Glomerular endothelial cell (primary cell): ENCODE measurements at places on chromosomes 13 and 19.

DNA sequence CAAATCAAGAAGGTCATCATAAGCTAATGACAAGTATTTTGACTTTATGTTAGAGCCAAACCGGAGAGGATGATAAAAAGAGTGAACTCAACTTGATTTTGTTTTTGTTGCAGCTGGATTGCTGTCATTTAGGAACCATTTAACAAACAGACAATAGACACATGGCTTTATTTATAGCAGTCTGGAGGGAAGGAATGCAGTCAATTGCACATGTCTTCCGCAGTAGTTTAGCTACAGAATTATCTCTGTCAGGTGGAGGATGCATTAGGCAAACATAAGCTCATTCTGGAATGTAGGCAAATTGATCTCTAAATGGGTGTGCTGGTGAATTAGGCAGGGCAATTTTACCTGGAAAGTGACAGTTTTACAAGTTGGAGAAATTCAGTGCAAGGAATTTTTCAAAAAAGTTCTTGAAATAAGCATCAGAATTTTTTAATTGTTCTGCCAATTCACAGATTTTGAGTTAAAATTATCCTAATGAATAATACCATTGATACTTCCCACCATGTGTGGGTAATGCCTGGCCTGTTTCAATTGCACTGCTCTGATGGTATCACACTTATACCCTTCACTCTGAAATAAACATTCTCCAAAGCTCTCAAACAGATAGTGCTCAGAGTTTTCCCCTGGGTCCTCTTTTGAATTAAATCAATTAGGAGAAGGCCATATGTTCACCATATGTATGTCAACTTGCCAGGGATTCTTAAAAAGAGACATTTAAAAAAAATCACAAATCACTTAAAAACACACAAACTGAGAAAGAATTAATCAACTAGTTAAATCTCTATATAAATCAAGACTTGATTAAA lies 318.3 kb downstream of the NDFIP2 start:
- no peak for DNase-seq

DNA sequence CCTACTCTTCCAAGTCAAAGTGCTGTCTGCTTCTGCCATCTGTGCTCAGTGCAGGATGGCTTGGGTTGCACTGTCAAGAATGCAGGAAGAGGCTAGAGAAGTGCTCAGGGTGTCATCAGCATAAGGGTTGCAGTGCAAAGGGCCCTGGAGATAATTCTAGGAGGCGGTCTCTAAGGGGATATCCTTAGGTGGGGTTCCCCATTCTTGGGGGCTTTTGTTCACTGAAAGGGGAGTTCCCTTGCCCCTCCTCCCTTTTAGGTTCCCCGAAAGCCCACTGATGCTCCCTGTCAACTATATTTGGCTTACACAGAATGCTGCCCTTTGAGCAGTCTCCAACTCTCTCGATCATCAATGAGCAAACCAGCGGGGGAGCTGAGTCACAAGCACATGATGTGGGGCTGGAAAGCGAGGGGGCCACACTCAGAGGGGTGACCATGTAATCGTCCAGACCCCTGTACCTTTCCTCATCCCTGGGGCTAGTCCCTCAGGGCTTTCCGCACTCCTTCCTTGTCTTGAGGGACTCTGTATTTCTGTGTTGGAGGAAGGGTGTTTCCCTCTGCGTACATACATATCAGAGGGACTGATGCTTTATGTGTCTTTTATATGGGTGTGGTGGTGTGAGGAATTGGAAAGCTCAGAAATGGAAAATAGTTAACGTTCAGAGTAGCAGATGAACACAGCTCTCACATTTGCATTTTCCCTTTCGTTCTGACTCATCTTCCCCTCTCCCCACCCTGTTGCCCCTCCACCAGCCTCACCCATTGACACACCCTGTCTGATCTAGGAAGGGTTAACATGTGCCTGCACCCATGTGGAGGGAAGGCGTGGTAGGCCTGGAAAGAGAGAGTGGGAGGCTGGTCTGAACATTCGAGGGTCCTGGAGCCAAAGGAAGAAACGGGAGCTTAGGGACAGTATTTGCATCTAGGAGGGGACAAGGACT lies 6.7 kb downstream of the ZBTB32 start:
- no peak for DNase-seq

DNA sequence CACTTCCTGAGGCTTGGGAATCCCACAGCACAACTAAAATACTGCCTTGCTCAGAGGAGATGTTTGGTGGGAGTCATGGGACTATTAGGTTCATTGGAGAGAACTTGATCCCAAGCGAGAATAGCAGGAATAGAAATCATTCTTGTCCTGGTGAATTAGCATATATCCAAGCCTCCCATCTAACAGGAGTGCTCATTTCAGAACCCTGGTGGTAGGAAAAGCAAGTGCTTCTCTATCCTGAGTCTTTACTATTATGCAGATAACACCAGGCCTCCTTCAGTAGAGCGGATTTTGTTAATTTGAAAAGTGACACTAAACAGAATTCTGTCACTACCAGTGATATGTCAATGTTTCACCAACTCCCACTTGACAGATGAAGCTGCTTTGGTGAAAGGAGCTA lies 199.5 kb downstream of the ATP8A2 start:
- no peak for DNase-seq

- DNase-seq: no peak
Measured at GRCh38 chr13:50152655-50153309, 137.5 kb downstream of the KCNRG start.
